ENCODE measurements at places on chromosomes 2 and 18. TPM values are rescaled to one million over a fixed set of nuclear protein-coding genes. Genes with fewer than 3 reads are reported as not detected.
A peak's percentile ranks its signal among the peaks of the same experiment; 100 is the strongest.

DNA sequence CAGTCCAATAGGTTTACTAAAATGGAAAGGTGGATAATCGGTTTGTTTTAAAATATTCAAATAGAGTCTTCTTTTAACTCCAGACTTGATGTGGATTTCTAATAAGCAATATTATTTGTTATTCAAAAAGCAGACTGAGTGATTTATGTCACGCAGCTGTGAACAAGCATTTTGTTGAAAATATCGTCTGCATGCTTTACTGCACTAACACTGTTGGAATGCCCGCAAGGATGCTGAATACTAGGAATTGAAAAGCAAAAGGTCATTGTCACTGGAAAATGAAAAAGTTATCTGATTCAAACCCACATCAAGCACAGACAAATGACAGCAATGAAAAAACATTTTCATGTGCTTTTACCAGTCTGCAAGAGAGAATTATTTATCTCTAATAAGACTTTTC lies 31.1 kb downstream of the CHN1 start:
- DNase-seq: no peak
- no peaks in the 10 kb centered on the region for H3K4me1 ChIP-seq
- H3K27ac ChIP-seq: no peak overlapping the region
- H3K36me3 ChIP-seq: no peaks in the 10 kb centered on the region
- no peak overlapping the region for H3K4me3 ChIP-seq

Gene LCT
- 0.08 TPM for total RNA-seq

GRCh38 chr18:42712065-42712464 lies 403.4 kb downstream of the RIT2 start:
- DNase-seq: no peak
- H3K27ac ChIP-seq: no peak overlapping the region
- H3K4me3 ChIP-seq: no peak overlapping the region
- H3K36me3 ChIP-seq: no peaks in the 10 kb centered on the region
- H3K27me3 ChIP-seq: no peaks in the 10 kb centered on the region
- no peaks in the 10 kb centered on the region for H3K4me1 ChIP-seq

DNA sequence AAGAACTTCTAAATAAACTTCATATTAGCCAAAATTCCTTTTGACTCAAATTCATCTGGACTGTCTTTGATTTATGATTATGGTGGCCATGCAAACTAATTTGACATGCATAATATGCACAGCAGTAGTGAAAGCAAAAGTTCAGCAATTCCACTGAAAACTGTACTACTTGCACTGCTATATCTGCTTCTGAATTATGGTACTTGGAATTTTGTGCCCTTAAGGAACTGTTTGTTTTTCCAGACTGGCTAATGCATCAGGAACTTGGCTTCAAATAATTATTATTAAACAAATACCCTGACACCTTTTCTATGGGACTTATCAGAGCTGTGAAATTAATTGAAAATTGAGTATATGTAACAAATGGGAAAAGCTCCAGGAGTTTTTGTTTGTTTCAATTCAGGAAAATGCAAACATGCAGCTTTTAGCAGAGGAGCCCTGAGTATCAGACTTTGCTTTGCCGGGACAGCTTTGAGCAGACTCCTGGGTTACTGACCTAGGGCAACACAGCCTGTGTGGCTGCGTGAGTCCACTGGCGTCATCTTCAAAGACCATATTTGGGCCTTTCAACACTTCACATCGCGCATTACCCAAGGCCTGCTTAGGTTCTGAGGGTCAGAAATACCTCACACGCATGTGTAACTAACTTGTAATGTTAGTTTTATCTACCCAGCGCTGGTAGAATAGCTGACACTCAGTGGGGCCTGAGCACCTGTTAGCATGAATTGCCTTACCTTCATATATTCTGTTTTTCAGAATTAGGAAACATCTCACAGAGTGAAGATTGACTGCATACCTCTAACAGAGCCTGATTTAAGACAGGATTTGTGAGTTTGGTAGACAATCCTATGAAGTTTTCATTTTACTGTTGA lies 35.4 kb downstream of the CFAP221 start:
- H3K4me3 ChIP-seq: no peak overlapping the region
- peak overlapping the region; percentile 56 for H3K27ac ChIP-seq
- no peaks in the 10 kb centered on the region for H3K4me1 ChIP-seq
- no peaks in the 10 kb centered on the region for H3K27me3 ChIP-seq
- no peaks in the 10 kb centered on the region for H3K36me3 ChIP-seq

- H3K27ac ChIP-seq: no peak overlapping the region
- no peak overlapping the region for H3K4me3 ChIP-seq
- no peak for DNase-seq
- no peaks in the 10 kb centered on the region for H3K36me3 ChIP-seq
- no peaks in the 10 kb centered on the region for H3K4me1 ChIP-seq
- H3K27me3 ChIP-seq: peaks cover 75% of the 10 kb centered on the region
Measured at GRCh38 chr2:219451661-219452360, 17.2 kb downstream of the SPEG start.

- no peak overlapping the region for H3K4me3 ChIP-seq
- no peak overlapping the region for H3K27ac ChIP-seq
- H3K36me3 ChIP-seq: no peaks in the 10 kb centered on the region
- DNase-seq: no peak
Measured at GRCh38 chr2:200222791-200223190, 83.7 kb upstream of the SPATS2L start.

DNA sequence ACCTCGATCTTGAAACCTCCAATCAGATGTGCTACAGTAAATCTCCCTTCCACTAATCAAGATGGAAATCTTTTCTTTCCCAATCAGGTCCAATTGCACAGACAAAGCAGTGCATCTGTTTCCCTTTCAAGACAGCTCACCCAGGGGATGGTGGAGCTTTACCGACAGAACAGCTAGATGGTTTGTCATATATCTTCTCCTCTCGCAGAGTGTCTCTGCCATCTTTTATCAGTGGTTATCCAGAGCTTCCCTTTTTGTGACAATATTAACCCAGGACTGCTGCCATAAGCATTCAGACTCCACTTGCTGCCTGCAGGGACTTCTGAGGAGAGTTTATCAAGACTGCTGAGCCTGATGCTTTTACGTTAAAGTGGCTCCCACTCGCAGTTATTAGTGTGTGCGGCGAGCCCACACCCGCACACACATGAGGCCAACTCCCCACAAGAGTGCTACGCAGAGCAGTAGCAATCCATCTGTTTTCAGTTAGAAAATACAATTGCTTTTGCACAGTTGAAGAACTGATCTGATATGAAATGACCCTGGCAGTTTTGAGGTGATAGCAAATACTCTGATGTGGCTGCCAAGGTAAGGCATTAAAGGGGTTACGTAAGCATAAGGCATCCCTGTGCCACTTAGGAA lies 398.9 kb downstream of the NCKAP5 start:
- H3K27me3 ChIP-seq: no peaks in the 10 kb centered on the region
- H3K4me3 ChIP-seq: no peak overlapping the region
- DNase-seq: no peak
- H3K27ac ChIP-seq: no peak overlapping the region

GRCh38 chr2:84526562-84526961 lies 10.3 kb downstream of the DNAH6 start:
- H3K27ac ChIP-seq: no peak overlapping the region
- H3K27me3 ChIP-seq: no peaks in the 10 kb centered on the region
- no peaks in the 10 kb centered on the region for H3K36me3 ChIP-seq

GRCh38 chr2:176130147-176130956 lies 847 bp downstream of the HOXD8 start:
- H3K4me1 ChIP-seq: no peaks in the 10 kb centered on the region
- H3K36me3 ChIP-seq: no peaks in the 10 kb centered on the region
- peaks cover 96% of the 10 kb centered on the region for H3K27me3 ChIP-seq
- no peak for DNase-seq
- peak overlapping the region; percentile 18 for H3K4me3 ChIP-seq

Gene PLEKHH2
- total RNA-seq: 23.3 TPM

Gene SULT1C4
- total RNA-seq: 3.6 TPM

Gene ZNF512
- total RNA-seq: 29.3 TPM

DNA sequence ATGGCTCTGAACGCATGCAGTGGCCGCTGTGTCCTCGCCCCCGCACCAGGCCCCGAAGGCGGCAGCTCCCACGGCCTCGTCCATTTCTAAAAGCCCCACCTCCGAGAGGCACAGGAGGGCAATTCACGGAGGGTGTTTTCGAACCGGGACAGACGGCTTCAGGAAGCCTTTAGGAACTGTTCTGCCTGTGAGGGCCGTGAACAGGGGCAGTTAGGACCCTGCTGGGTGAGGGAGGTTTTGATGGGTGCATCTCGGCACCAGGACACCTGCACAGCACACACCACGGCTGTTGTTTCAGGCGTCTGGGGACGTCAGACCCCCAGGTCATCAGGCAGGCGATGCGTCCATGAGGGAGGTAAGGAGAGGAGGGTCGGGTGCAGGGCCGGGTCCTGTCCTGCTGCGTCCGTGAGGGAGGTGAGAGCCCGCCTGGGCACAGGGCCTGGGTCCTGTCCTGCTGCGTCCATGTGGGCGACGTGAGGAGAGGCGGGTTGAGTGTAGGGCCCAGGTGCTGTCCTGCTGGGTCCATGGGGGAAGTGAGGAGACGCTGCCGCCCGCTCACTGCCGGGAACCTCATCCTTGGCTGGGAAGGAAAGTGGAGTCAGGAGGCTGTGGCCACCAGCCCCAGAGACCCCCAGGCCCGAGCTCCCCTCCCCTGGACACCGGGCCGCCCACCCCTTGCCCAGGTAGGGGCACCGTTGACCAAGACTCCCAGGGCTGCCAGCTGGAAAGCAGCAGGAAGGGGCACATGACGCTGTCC lies 25.5 kb upstream of the KCNG2 start:
- no peaks in the 10 kb centered on the region for H3K36me3 ChIP-seq
- no peak overlapping the region for H3K4me3 ChIP-seq
- no peak overlapping the region for H3K27ac ChIP-seq
- H3K27me3 ChIP-seq: no peaks in the 10 kb centered on the region
- DNase-seq: peak; percentile 27

GRCh38 chr2:3611589-3611988 lies 16.7 kb downstream of the COLEC11 start:
- H3K4me1 ChIP-seq: no peaks in the 10 kb centered on the region
- H3K4me3 ChIP-seq: no peak overlapping the region
- no peak for DNase-seq
- no peaks in the 10 kb centered on the region for H3K36me3 ChIP-seq
- H3K27me3 ChIP-seq: no peaks in the 10 kb centered on the region

Gene ALPP
- total RNA-seq: 3.1 TPM

GRCh38 chr2:211860224-211860623 lies 678.4 kb downstream of the ERBB4 start:
- no peak overlapping the region for H3K4me3 ChIP-seq
- no peaks in the 10 kb centered on the region for H3K36me3 ChIP-seq
- no peak overlapping the region for H3K27ac ChIP-seq

- no peak overlapping the region for H3K4me3 ChIP-seq
- H3K27ac ChIP-seq: no peak overlapping the region
- no peaks in the 10 kb centered on the region for H3K4me1 ChIP-seq
- H3K36me3 ChIP-seq: no peaks in the 10 kb centered on the region
Measured at GRCh38 chr2:128632501-128632800, 313.8 kb upstream of the HS6ST1 start.

- no peak for DNase-seq
- H3K27me3 ChIP-seq: no peaks in the 10 kb centered on the region
- no peaks in the 10 kb centered on the region for H3K36me3 ChIP-seq
- no peaks in the 10 kb centered on the region for H3K4me1 ChIP-seq
- no peak overlapping the region for H3K27ac ChIP-seq
Measured at GRCh38 chr2:48265169-48266030, 264.6 kb upstream of the STON1 start.

Data from left lung (tissue), 14 donors.